Stimulated activated CD4-positive, alpha-beta T cell treated with anti-CD3 and anti-CD28 coated beads, Interleukin-2, amount 100 ng/mL, for 24 hours (primary cell): ENCODE measurements at places on chromosomes 16 and 17.

GRCh38 chr16:86883583-86884389 lies 305.4 kb downstream of the FOXL1 start:
- no peak for DNase-seq

- DNase-seq = no peak
Observed at GRCh38 chr17:34913001-34913400, 48.3 kb downstream of the CCT6B start.

DNA sequence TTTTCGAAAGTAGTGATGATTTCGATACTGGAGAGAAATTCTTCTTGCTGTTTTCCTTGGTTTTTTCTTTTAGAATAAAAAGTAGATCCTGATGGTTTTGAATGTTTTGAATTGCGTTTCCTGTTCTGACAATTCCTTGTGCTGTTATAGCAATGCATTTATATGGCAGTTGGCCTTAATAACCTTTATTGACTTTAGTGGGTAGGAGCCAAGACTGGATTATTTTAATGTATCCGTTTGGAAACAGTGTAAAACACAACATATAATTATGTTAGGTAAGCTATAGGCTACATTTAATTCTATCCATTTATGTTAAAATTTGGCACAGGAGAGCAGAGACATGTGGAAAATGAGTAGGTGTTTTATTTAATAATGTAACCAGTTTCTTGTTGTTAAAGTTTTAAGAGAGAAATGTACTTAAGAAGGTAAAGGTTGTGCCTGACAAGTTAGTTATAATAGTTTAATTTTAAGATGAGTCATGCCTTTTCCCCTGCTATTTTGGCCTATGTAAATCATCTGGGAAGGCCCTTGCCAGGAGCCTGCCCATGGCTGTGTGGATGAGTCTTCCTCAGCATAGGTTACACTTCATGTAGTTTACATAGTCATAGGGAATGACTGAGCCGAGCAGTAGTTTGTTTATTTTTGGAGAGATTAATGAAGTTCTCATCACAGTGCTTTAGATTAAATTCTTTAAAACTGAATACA lies 189.9 kb downstream of the FTO start:
- no peak for DNase-seq

DNA sequence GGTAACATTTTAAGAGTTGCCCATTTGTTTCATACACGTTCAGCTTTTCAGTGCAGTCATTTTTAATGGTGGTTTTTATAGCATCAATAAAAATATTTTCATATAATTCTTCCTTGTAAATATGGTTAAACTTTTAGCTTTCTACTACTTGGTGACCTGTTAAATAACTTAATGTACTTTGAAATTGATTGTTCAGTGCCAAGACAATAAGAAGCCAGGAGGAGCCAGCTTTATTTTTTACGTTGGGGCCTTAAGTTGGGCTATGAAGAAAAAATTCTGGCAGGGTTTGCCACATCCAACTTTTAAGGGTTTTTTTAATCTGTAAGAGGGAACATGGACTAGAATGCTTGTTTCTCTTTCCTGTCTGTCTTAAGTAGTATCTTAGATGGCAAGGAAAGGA lies 284.2 kb downstream of the FTO start:
- DNase-seq = no peak

GRCh38 chr17:42493319-42493718 lies 34.6 kb downstream of the ATP6V0A1 start:
- no peak for DNase-seq

DNA sequence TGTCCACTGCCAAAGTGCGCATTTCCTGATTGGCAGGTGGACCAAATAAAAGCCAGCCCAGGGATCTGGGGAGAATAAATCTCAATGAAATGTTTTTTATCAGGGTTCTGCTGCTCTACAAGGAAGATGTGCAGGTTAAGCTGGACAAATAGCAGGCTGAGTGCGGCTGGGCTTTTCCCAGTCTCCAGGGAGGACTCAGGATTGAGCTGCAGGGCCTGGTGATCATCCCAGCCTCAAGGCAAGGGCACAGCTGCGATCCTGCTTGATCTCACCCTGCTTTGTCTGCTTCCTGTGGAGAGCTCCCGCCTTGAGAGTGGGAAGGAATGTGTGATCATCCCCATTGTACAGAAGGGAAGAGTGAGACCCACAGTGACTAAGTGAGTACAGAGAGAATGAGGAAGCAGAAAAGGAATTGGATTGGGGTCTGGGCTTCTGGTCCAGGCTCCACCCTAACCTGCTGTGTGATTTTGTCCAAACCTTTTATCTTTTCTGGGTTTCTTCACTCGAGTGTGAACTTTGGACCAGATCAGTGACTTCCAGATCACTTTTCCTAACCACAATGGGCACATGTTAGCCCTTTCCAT lies 75.3 kb upstream of the CRHR1 start:
- DNase-seq = no peak

DNA sequence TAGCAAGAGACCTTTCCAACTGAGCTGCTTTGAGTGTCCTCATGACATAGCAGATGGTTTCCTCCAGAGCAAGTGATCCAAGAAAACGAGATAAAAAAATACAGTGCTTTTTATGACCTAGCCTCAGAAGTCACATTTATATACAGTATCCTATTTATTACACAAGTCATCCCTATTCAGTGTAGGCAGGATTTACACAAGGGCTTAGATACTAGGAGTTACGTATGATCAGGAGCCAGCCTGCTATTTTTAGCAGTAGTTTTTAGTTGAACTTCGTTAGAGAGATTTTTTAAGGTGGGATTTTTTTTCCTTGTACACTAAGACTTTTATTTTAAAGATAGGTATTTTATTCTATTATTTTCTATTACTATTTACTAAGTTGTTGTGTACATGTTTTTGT lies 58.4 kb downstream of the PHKB start:
- DNase-seq = no peak

GRCh38 chr16:11155284-11155806 lies 100.7 kb downstream of the SOCS1 start:
- DNase-seq = no peak

GRCh38 chr17:41678411-41678906 lies 10.2 kb upstream of the EIF1 start:
- no peak for DNase-seq

- no peak for DNase-seq
Observed at GRCh38 chr16:22348291-22348690, 26.1 kb downstream of the CDR2 start.

GRCh38 chr17:49333804-49334203 lies 28.2 kb downstream of the ZNF652 start:
- no peak for DNase-seq

DNA sequence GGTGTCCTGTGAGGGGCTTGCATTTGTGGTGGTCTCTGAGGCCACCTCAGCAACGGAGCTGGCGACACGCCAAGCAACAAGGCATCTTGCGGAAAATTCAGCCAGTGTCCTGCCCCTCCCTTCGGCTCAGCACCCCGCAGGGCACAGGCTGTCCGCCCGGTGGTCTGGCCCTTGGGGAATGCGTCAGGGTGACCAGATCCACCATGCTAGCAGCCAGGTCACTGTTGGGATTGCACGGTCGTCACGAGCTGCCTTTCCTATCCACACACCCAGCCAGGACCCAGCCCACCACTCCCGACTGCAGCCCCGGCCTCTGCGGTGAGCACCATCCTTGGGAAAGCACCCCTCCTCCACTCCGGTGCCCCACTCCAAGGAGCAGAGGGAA lies 221.2 kb downstream of the NTN1 start:
- no peak for DNase-seq

DNA sequence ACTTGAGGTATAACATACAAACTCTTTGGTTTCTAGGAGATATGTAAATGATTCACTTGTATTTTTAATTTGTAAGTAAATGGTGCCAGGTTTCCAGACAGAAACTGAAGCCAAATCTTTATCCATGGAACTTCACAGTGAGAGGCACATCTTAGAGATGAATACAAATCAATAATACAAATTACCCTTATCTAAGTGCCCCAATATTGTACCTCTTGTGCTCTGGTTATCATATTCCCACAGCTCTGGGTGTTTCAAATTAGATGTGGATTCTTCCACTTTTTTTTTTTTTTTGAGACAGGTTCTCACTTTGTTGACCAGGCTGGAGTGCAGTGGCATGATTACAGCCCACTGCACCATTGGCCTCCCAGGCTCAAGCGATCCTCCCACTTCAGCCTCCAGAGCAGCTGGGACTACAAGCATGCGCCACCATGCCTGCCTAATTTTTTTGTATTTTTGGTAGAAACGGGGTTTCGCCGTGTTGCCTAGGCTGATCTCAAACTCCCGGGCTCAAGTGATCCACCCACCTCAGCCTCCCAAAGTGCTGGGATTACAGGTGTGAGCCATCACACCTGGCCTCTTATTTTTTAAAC lies 38.0 kb upstream of the DHX40 start:
- DNase-seq = no peak

DNA sequence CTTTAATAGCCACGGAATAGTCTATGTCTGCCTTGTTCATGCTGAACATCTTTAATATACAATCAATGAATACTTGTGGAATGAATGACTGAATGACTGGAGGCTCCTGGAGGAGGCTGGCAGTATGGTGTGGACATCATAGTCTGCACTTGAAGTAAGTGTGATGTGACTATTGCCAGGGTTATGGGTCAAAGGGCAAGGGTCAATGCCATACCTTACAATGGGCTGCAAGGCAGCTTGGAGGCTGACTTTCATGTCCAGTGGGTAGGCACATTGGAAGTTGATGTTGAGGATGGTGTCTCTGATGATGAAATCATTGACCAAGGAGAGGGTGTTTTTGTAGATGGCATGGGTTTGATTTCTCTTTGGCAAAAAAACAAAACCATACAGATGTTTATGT lies 7.9 kb downstream of the GP2 start:
- no peak for DNase-seq

- DNase-seq = no peak
Observed at GRCh38 chr17:48498164-48498850, 32.5 kb downstream of the HOXB1 start.

DNA sequence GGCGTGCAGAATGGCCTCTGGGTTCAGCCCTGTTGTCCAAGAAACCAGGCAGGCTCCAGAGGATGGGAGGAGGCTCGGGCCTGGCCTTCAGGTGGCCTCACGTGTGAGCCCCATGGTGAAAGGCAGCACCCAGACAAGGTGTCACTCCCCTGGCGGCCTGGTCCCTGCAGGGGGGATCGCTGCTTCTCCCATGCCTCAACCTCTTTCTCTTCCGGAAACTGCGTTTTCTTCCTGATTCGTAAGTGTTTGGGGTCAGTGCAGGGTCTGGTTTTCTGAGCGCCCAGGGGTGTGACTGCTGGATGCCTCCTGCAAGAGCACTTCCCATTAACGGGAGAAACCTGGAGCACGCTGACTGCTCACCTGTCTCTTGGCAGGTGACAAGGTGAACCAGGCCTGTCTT lies 70.0 kb upstream of the CIBAR2 start:
- DNase-seq = no peak

DNA sequence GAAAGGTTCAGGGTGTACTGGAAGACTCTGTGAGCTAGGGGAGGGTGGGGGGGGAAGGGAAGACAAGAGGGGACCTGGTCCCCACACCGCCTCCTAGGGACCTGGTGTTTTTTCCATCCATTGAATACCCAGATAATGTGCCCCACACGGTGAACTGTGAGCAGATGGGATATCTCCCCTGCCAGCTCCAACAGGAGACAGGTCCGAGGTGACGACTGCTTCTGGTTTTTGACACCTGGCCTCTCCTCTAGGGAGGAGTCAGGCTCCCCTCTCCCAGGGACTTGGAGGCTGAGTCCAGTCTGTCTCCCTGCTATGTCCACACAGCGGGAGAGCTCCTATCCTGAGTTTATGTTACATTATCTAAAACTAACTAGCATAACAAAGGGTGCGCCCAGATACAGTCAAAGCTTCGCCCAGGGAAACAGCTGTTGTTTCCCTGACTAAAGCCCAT lies 1.8 kb downstream of the MARVELD3 start:
- no peak for DNase-seq

- no peak for DNase-seq
Observed at GRCh38 chr17:72578817-72579470, 458.1 kb downstream of the SOX9 start.

- no peak for DNase-seq
Observed at GRCh38 chr17:45977506-45977824, 21.6 kb upstream of the STH start.

- peak; percentile 15 for DNase-seq
Observed at GRCh38 chr17:27430882-27431491, 25.3 kb upstream of the KSR1 start.

- DNase-seq = no peak
Observed at GRCh38 chr17:2264067-2264860, 39.3 kb downstream of the SMG6 start.

- DNase-seq = no peak
Observed at GRCh38 chr17:45312477-45313420, 4.1 kb downstream of the MAP3K14 start.

DNA sequence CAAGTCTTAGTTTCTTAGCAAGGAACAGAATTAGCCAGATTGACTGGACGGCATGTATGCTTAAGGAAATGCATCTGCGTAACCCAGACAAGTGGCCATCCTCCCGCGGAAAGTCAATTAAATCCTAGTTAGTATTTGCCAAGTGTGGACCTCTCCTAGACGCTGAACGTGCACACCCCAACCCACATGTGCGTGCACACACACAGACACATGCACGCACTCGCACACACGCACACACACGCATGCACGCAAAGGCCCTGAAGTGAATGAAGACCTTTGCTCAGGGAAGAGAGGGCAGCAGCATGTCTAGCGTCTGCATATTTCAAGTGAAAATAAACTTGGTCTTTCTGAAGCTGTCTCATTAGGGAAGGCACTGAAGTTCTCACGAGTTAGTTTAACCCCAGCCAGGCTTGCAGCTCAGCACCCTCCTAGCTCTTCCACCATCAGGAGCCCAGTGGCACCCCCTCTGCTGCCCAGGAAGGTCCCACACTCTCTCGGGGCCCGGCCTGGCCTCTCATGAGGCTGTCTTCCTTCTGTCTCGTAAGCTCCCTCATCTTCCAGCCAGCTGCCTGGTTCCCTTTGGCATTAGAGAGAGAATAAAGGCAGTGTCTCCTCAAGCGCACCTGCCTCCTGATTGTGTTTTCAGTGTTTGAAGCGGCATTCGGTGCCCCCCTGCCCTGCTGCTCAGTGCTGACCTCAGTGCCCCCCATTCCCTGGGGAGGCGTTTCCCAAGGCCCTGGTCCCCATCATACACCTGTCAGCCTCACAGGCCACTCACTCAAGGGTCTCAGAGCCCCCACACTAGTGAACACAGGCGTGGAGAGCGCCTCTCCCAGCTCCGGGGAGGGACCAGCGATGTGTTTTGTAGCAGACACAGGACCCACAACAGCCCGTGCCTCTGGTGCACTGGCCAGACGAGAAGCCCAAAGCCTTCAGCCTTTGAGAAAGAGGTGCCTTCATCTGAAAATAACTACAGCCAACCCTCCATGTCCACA lies 52.2 kb upstream of the CHMP6 start:
- DNase-seq = no peak

GRCh38 chr17:71580220-71580619 lies 540.6 kb upstream of the SOX9 start:
- no peak for DNase-seq

- DNase-seq = no peak
Observed at GRCh38 chr17:75383842-75384195, 21.7 kb downstream of the GRB2 start.
